ENCODE measurements at places on chromosomes 4 and X.

DNA sequence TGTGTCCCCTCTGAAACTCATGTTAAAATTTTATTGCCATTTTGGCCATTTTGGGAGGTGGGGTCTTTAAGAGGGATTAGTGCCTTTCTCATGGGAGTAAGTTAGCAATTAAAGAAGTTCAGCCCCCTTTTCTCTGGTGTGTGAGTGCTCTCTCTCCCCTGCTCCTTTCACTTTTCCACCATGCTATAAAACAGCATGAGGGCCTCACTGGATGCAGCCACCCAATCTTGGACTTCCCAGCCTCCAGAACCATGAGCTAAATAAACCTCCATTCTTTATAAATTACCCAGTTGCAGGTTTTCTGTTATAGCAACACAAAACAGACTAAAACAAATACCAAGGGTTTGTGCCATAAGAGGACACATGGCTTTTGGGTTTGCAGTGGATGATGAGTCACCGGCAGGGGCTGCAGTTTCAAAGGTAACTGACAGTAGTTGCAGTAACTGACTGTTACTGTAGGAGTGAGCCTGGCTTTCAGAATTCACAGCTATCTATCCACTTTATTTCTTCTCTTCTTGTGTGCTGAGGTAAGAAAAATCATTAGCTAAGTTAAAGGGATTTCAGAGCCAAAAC lies 121.5 kb downstream of the PPEF1 start:
- DNase-seq: no peak

GRCh38 chrX:110089656-110090403 lies 86.9 kb downstream of the TMEM164 start:
- no peak for DNase-seq

- DNase-seq: no peak
Observed at GRCh38 chr4:11542952-11543351, 114.3 kb upstream of the HS3ST1 start.

GRCh38 chr4:127352220-127353113 lies 280.3 kb upstream of the INTU start:
- DNase-seq: no peak

DNA sequence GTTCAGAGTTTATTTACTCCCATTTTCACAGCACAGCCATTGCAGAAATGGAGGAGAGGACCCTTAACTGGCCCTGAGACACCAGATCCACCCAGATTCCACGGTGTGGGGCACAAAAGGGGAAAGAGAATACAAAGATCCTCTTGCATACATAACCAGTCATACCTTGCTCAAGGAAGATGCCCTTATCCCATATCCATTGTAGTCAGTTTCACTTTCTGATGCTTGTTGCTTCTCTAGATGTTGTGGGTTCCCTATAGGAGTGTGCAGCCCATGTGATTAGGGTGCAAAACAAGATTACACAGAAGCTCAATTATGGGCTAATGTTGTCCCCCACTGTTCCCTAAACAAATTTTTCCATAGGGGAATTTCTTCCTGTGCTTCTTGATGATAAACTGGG lies 1309.0 kb upstream of the PABPC4L start:
- no peak for DNase-seq

DNA sequence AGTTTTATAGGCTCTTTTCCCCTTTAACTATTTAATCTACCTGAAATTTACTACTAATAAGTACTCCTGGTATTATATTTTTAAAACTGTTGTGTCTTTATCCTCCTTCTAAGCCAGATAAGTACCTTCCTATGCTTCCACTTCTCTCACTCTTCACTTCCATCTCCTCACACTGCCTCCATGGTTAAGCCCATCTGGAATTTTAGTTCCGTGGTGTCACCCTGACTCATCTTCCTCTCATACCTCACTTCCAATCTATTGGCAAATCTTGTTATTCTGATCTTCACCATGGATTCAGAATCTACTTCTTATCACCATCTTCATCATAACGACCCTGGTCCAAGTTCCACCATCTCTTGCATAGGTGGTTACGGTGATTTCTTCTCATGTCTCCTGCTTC lies 32.7 kb upstream of the DAPP1 start:
- DNase-seq: no peak

DNA sequence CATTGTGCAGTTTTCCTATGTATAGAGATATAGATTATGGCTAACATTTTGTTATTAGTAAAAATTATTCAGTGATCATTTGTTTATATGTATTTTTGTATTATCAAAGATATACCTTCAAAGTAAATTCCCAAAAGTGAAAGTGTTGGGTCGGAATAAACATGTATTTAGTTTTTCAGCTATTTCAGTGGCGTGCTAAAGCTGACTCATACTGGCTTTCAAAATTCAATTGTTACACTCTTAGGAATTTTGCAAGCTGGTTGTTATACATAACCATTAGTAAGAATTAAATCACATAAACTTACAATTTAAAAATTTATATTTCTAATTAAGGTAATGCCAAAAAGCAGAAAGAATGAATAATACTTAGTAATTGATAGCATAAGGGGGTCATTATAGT lies 288.4 kb upstream of the NRK start:
- no peak for DNase-seq
